ENCODE measurements at places on chromosomes 4 and X.
A peak's percentile ranks its signal among the peaks of the same experiment; 100 is the strongest.

GRCh38 chrX:23838953-23839352, 56.0 kb downstream of the SAT1 start:
- H3K27me3 ChIP-seq: no peaks in the 10 kb centered on the region
- no peaks in the 10 kb centered on the region for H3K36me3 ChIP-seq
- no peak overlapping the region for H3K4me3 ChIP-seq

- no peaks in the 10 kb centered on the region for H3K27me3 ChIP-seq
- no peaks in the 10 kb centered on the region for H3K36me3 ChIP-seq
- H3K27ac ChIP-seq: no peak overlapping the region
- no peak overlapping the region for H3K4me3 ChIP-seq
Observed at GRCh38 chr4:41320278-41320677, 63.5 kb downstream of the UCHL1 start.

- H3K4me3 ChIP-seq: no peak overlapping the region
- H3K27me3 ChIP-seq: no peaks in the 10 kb centered on the region
- no peaks in the 10 kb centered on the region for H3K36me3 ChIP-seq
- no peak overlapping the region for H3K27ac ChIP-seq
- H3K4me1 ChIP-seq: no peaks in the 10 kb centered on the region
- DNase-seq: no peak
Observed at GRCh38 chr4:138636781-138637180, 378.8 kb upstream of the NOCT start.

GRCh38 chrX:100404851-100405250, 5.2 kb downstream of the PCDH19 start:
- no peaks in the 10 kb centered on the region for H3K36me3 ChIP-seq
- H3K4me3 ChIP-seq: no peak overlapping the region
- no peak overlapping the region for H3K27ac ChIP-seq
- DNase-seq: no peak
- no peaks in the 10 kb centered on the region for H3K4me1 ChIP-seq

DNA sequence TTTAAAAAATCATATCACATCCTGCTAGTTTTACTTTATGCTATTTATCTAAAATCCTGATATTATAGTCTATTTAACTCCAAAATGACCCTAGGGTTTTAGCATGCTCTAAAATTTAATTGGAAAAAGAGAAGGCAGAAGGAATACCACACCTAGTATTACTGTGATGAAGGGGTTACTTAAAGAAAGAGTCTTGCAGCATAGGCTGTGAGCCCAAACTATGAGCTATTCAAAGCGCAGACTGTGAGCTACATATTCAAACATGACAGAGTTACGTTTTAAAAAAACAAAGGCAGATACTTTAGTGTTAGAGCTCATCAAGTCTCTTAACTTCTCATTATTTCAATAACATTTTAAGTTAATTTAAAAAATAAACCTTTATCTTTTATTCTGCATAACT, 247.7 kb upstream of the ETNPPL start:
- no peak for DNase-seq
- H3K36me3 ChIP-seq: no peaks in the 10 kb centered on the region
- no peaks in the 10 kb centered on the region for H3K4me1 ChIP-seq
- H3K27ac ChIP-seq: no peak overlapping the region

DNA sequence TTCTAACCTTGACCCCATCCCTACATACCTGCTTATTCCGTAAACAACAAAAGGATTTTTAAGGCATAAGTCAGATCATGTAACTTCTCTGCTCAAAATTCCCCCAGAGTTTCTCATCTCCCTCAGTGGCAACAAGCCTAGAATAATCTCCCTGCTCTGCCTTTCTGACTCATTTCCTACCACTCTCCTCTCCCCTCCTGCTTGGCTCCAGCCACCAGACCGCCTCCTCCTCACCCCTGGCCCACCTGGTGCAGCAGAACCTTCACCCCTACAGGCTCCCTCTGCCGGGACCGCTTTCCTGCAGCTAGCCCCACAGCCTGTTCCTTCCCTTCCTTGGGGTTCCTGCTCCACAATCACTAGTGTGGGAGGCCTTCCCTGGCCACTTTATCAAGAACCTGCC, 32.1 kb downstream of the TSPAN5 start:
- H3K27ac ChIP-seq: no peak overlapping the region
- no peaks in the 10 kb centered on the region for H3K36me3 ChIP-seq
- DNase-seq: peak; percentile 97
- H3K4me3 ChIP-seq: no peak overlapping the region

DNA sequence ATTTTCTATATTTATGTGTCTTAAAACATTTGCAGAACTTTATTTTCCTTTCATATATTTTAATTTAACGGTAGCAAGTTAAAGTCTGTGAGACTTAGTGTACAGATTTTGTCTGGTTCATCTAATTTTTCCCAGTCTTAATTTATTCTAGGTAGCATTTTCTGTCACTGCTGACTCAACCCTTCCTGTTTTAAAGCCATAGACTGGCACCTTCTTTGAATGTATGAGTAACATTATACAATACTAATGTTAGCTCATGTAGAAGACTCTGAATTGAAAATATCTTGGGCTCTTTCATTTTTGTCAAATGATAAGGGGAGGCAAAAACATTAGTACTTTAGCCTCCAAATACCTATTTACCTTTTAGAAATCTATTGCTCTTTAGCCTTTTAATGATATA, 43.6 kb downstream of the BLTP1 start:
- no peak overlapping the region for H3K4me3 ChIP-seq
- no peak for DNase-seq
- H3K27me3 ChIP-seq: no peaks in the 10 kb centered on the region
- no peak overlapping the region for H3K27ac ChIP-seq
- no peaks in the 10 kb centered on the region for H3K4me1 ChIP-seq
- no peaks in the 10 kb centered on the region for H3K36me3 ChIP-seq

- no peak overlapping the region for H3K4me3 ChIP-seq
- DNase-seq: no peak
- no peaks in the 10 kb centered on the region for H3K36me3 ChIP-seq
- no peak overlapping the region for H3K27ac ChIP-seq
- no peaks in the 10 kb centered on the region for H3K4me1 ChIP-seq
Observed at GRCh38 chrX:150334100-150334499, 29.0 kb upstream of the MAMLD1 start.

DNA sequence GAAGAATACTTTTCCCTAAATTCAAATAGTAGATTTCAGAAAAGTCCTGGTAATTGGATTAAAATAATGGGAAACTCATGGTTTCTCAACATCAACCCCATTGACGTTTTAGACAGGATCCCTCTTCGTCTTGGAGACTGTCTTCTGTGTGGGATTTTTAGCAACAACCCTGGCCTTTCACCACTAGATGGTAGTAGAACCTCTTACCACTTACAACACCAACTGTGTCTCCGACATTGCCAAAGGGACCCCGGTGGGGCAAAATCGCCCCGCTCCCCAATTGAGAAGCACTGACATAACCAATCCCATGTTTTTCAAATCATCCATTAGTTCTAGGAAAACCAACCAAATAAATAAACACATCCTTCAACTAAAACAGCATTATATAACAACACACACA, 16.9 kb upstream of the ANOS1 start:
- H3K27me3 ChIP-seq: no peaks in the 10 kb centered on the region
- no peak overlapping the region for H3K27ac ChIP-seq
- no peak overlapping the region for H3K4me3 ChIP-seq
- DNase-seq: peak; percentile 22

- DNase-seq: no peak
- no peaks in the 10 kb centered on the region for H3K4me1 ChIP-seq
- no peak overlapping the region for H3K4me3 ChIP-seq
- no peaks in the 10 kb centered on the region for H3K36me3 ChIP-seq
- H3K27me3 ChIP-seq: no peaks in the 10 kb centered on the region
Observed at GRCh38 chrX:132452911-132453550, 35.8 kb downstream of the MBNL3 start.

- no peak overlapping the region for H3K27ac ChIP-seq
- peak; percentile 60 for DNase-seq
- H3K4me1 ChIP-seq: no peaks in the 10 kb centered on the region
- H3K36me3 ChIP-seq: no peaks in the 10 kb centered on the region
- H3K27me3 ChIP-seq: no peaks in the 10 kb centered on the region
Observed at GRCh38 chr4:108834835-108835384, 72.1 kb upstream of the ETNPPL start.

DNA sequence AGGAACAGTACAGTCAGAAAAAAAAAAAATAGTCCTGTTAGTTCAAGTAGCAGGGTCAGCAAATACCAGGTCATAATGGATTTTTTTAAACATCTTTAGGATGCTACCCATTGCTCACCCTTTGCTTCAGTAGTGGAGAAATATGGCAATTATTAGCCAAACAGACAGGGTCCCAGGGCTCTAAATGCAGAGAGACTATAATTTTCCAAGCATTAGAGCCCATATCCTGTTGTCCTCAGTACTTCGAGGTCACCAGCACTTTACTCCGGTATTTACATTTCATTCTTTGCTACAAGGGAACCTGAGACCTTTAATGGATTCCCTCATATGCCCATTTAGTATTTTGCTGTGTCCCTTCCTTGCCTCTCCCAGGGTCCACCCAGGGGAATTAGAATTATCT, 1562.9 kb upstream of the TENM3 start:
- H3K4me1 ChIP-seq: no peaks in the 10 kb centered on the region
- no peaks in the 10 kb centered on the region for H3K27me3 ChIP-seq
- no peak overlapping the region for H3K27ac ChIP-seq
- no peak overlapping the region for H3K4me3 ChIP-seq
- no peaks in the 10 kb centered on the region for H3K36me3 ChIP-seq

All from fibroblast of lung (primary cell).